ENCODE measurements at places on chromosomes 4 and X.

- DNase-seq = no peak
Observed at GRCh38 chr4:129622566-129622965, 526.6 kb downstream of the C4orf33 start.

GRCh38 chr4:153154007-153154975 lies 50.0 kb upstream of the TRIM2 start:
- DNase-seq = peak; percentile 68

DNA sequence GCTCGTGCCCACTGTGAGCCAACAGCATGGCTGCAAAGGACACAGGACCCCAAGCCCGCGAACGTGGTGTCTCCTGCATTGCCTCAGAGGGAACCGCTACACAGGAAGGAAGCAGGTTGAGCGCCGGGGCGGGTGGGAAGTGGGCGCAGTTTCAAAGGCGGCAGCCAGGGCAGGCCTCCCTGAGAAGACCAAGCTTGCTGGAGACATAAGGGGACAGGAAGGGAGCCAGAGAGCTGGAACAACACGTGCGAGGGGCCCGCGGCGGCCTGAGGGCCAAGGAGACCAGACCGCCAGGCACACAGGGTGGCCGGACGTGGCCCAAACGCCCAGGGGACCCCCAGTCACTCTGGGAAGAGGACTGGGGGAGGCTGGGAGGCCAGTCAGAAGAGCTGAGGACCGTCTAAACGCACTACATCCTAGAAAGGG lies 32.0 kb downstream of the CTBP1 start:
- DNase-seq = no peak

GRCh38 chr4:40314951-40315350 lies 20.2 kb upstream of the CHRNA9 start:
- no peak for DNase-seq

GRCh38 chr4:18636001-18636585 lies 614.5 kb upstream of the LCORL start:
- no peak for DNase-seq

- DNase-seq = no peak
Observed at GRCh38 chr4:112094330-112094729, 50.9 kb upstream of the FAM241A start.

DNA sequence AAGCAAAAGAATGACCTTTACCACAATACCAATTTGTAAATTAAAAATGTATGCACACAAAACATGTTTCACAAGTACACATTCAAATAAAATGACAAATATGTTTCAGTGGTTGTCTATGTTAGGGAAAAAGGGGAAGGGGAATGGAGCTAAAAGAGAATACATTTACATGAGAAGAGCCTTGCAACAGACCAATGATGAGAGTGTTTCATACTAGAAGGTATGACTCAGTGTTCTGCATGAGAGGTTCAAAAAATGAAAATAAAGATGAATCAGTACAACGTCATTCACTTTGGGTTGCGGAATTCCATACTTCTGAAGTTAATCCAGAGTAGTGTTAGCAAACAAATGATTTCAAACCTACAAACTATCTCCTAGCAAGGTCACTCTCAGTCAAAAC lies 51.7 kb downstream of the RPGR start:
- peak; percentile 93 for DNase-seq
